Activated T-helper 1 cell treated with anti-CD3 and anti-CD28 coated beads, Interleukin-12 subunit alpha, Interleukin-12 subunit beta, Interleukin-2, Interleukin-4 antibody, amounts not matched to agents 30 ng/mL and 10 ng/mL and 1 ng/mL, durations not matched to agents 14 hours and 24 hours and 36 hours (primary cell): ENCODE measurements at places on chromosomes 7 and 10. TPM values are rescaled to one million over a fixed set of nuclear protein-coding genes. Genes with fewer than 3 reads are reported as not detected.

DNA sequence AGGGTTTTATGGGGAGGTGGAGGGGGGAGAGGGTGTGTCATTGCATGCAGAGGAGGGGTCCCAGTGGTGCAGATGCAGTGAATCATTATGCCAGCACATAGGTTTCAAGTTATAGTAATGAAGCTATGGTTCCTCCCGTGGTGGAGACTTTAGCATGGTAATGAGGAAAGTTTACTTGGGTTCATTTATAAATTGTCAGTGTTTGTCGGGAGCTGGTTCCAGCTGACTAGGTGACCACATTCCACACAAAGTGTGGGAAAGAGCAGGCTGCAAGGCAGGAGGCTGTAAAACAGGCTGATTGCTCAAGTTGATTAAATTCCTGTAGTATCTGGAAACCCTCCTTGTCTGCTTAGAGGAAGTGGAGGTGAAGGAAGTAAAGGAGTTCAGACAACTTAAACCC, 78.9 kb downstream of the SRI start:
- no peaks in the 10 kb centered on the region for H3K4me1 ChIP-seq
- no peaks in the 10 kb centered on the region for H3K36me3 ChIP-seq
- no peak overlapping the region for H3K4me3 ChIP-seq
- H3K27ac ChIP-seq, result no peak overlapping the region
- no peak for DNase-seq

DNA sequence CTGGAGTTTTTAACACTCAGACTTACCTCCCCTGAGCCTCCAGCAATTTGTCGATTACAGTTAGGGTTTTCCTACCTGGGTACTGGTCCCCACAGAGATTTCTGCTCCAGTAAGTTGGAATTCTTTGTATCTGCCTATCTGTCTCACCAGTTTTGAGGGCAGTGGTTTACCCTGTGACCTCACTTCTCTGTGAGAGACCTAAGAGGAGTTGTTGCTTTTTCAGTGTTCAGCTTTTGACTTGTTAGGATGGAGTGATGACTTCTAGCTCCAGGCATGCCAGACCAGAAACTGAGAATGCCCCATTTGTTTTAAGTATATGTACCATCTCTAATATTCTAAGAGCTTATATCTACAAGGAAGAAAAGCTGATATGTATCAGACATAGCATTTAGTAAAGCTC, 42.9 kb downstream of the CSGALNACT2 start:
- no peak for DNase-seq
- H3K4me1 ChIP-seq, result no peaks in the 10 kb centered on the region
- H3K4me3 ChIP-seq, result no peak overlapping the region
- H3K27me3 ChIP-seq, result no peaks in the 10 kb centered on the region
- peaks cover 59% of the 10 kb centered on the region for H3K36me3 ChIP-seq

- no peaks in the 10 kb centered on the region for H3K4me1 ChIP-seq
- no peaks in the 10 kb centered on the region for H3K36me3 ChIP-seq
- no peak overlapping the region for H3K4me3 ChIP-seq
- no peak for DNase-seq
Measured at GRCh38 chr7:20395104-20395503, 64.4 kb downstream of the ITGB8 start.

DNA sequence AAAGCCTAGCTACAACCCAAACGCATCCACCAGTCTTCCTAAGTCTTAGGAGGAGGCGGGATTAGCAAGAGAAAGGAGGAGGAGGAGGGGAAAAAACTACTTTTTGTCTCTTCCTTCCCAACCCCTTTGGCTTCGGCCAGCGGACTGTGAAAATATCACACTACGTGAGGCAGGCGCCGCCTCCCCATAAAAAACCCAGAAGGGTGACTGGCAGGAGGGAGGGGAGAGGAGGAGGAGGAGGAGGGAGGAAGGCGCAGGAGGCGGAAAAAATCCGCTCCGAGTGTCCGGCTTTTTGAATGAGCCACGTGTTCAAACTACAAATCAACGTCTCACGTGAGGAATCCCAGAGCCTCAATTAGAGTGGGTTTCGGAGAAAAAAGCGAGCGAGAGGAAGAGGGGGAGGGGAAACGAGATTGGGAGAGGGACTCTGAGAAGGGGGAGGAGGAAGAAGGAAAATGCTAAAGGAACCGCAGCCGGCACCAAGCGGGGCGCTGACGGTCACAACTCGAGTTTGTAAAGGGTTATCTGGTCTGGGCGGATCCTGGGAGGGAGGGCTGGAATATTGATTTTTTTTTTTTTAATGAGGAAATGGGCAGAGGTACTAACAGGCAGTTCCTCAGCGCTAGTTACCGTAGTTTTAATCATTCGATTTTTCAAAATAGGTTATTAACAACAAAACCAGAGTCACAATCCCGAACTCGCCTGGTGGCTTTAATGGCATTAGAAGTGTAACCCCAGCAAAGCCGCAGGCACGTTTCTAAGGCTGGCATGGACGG, at the start of gene IGF2BP3:
IGF2BP3 (minus strand) TSS at position 162 of the 776 bp plus-strand sequence. CDS start 381 bp downstream, outside the sequence.
- H3K4me1 ChIP-seq, result peaks cover 54% of the 10 kb centered on the region
- peak within 1 kb of the TSS; percentile 85 for H3K4me3 ChIP-seq
- peak; percentile 30 for DNase-seq
- peaks cover 4% of the 10 kb centered on the region for H3K36me3 ChIP-seq
- H3K27ac ChIP-seq, result peak within 1 kb of the TSS; percentile 75
- H3K27me3 ChIP-seq, result peaks cover 66% of the 10 kb centered on the region

DNA sequence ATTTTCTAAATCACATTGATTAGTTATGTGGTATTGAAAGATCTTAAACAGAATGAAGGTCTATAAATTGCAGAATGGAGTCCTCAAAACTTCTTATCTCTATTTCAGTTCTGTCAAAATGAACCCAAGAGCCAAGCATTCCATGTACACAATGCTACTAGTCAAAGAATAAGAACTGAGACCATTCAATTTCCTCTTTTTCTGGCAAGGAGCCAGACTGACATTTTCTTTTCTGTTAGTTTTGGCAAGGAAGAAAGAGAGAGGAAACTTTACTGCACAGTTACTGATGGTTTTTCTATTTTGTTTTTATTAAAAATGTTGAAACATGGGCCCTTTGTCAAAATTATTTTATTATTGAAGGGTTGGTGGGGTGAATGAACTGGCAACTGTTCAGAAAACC, 181.8 kb upstream of the FERD3L start:
- no peak overlapping the region for H3K4me3 ChIP-seq
- H3K27ac ChIP-seq, result no peak overlapping the region
- H3K36me3 ChIP-seq, result no peaks in the 10 kb centered on the region

DNA sequence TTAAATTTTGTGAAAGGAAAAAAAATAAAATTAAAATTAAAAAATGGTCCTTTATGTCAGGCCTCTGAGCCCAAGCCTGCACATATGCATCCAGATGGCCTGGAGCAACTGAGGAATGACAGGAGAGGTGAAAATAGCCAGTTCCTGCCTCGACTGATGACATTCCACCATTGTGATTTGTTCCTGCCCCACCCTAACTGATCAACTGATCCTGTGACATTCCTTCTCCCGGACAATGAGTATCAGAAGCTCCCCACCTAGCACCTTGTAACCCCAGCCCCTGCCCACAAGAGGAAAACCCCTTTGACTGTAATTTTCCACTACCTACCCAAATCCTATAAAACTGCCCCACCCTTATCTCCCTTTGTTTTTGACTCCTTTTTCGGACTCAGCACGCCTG, 972.2 kb upstream of the GHITM start:
- H3K36me3 ChIP-seq, result no peaks in the 10 kb centered on the region
- H3K4me3 ChIP-seq, result no peak overlapping the region
- H3K27ac ChIP-seq, result no peak overlapping the region
- H3K27me3 ChIP-seq, result no peaks in the 10 kb centered on the region
- no peak for DNase-seq
- H3K4me1 ChIP-seq, result no peaks in the 10 kb centered on the region

GRCh38 chr10:92559046-92559445, 14.8 kb downstream of the IDE start:
- H3K4me1 ChIP-seq, result peaks cover 8% of the 10 kb centered on the region
- no peak for DNase-seq
- H3K27me3 ChIP-seq, result no peaks in the 10 kb centered on the region
- H3K36me3 ChIP-seq, result peaks cover 54% of the 10 kb centered on the region
- H3K27ac ChIP-seq, result no peak overlapping the region

- DNase-seq, result no peak
- H3K27me3 ChIP-seq, result peaks cover 7% of the 10 kb centered on the region
- no peaks in the 10 kb centered on the region for H3K4me1 ChIP-seq
- no peak overlapping the region for H3K4me3 ChIP-seq
Measured at GRCh38 chr7:3899559-3899991, 598.5 kb downstream of the SDK1 start.

- no peak overlapping the region for H3K4me3 ChIP-seq
- H3K27ac ChIP-seq, result no peak overlapping the region
- H3K36me3 ChIP-seq, result no peaks in the 10 kb centered on the region
- no peaks in the 10 kb centered on the region for H3K4me1 ChIP-seq
- DNase-seq, result no peak
Measured at GRCh38 chr10:48547981-48548380, 56.9 kb downstream of the ARHGAP22 start.

DNA sequence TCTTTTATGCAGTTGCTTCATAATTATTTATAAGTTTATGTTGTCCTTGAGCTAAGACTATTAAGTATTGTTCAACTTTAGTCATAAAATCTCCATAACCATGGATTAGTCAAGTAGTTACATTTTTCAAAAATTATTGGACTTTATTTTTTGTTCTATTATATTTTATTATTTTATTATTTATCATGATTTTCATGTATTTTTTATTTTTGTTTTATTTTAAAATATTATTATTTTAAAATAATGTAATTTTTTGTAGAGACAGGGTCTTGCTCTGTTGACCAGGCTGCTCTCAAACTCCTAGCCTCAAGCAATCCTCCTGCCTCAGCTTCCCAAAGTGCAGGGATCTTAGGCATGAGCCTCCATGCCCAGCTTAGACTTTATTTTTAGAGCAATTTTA, 102.3 kb downstream of the NOC3L start:
- H3K36me3 ChIP-seq, result no peaks in the 10 kb centered on the region
- no peaks in the 10 kb centered on the region for H3K4me1 ChIP-seq
- no peak overlapping the region for H3K4me3 ChIP-seq
- no peak for DNase-seq

DNA sequence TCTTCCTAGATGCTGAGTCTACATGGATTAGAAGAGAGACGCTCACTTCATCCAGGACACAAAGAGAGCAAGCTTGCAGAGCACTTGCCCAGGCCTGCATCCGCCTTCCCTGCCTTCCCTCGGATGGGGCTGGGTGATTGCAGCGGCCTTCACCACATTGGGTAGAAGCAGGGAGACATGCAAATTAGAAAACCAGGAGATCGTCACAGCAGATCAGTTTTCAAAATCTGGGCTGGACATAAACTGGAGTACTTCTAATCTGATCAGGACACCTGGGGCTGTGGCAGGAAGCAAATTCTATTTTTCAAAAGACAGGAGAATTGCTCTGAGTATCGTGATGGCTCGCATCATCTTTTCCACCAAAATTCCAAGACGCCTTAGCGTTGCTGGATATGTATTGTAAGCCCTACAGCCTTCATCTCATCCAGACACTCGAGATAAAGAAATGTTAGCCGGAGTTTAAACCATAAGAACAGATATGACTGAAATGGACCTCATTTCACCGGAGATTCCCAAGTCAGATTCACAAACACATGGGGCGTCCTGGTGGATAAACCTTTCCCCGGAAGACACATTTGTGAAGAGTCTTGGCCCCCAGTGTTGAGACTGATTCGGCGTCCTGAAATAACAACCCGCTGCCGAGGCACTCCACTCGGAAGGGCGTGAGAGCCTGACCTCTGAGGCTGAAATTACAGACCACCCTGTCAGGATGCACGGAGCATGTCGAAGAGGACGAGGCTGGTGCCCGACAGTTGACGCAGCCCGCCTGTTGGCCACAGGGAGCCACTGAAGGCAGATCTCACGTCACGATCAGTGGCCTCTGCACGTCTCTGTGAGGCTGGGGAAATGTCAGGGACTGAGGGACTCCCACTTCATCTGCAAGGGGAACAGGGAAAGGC, 91.2 kb upstream of the PARD3 start:
- H3K27ac ChIP-seq, result no peak overlapping the region
- no peak overlapping the region for H3K4me3 ChIP-seq
- H3K36me3 ChIP-seq, result no peaks in the 10 kb centered on the region
- no peaks in the 10 kb centered on the region for H3K4me1 ChIP-seq
- H3K27me3 ChIP-seq, result no peaks in the 10 kb centered on the region

The DENND2A gene
- not detected in 2 replicates for total RNA-seq

The SFMBT2 gene
- 38.3 and 39.1 TPM in 2 replicates for total RNA-seq

The PTPN20 gene
- 0.21 TPM in 1 of 2 replicates, not detected in the other for total RNA-seq

The ZNF365 gene
- total RNA-seq, result not detected in 2 replicates

The STEAP2 gene
- total RNA-seq, result 0.05 TPM in 1 of 2 replicates, not detected in the other

The DNAH11 gene
- 1.3 and 1.7 TPM in 2 replicates for total RNA-seq

The SFTPA1 gene
- total RNA-seq, result not detected in 2 replicates

The ARHGEF35 gene
- total RNA-seq, result 2.5 and 3.4 TPM in 2 replicates
